Activated T-helper 1 cell treated with Interleukin-2 at 50 U/mL for 16 hours (primary cell): ENCODE measurements at places on chromosomes 11 and 22.

- DNase-seq, result peak; percentile 52
These were observed 17.5 kb downstream of the MACROD1 start for GRCh38 chr11:64148226-64148916.

GRCh38 chr11:123054301-123055065 lies 7.5 kb downstream of the HSPA8 start:
- no peak for DNase-seq

- DNase-seq, result no peak
These were observed 3.4 kb upstream of the NUDT8 start for GRCh38 chr11:67632982-67633755.

DNA sequence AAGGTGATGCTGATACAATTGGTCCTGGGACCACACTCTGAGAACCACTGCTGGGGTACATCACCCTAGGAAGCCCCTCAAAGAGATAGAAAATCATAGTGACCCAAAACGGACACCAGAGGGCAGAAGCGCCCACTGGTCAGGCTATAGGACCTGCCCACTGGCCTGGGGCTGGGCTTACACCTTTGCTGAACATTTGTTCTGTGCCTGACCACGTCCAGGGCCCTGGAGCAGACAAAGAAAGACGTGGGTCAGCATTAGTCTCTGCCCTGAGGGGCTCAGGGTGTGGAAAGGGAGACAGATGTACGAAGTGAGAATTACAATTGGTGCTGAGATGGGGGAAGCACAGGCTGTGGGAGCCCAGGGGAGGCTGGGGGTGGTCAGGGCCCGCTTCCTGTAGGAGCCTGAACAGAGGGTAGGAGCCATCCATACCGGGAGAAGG lies 14.4 kb upstream of the SERPINH1 start:
- no peak for DNase-seq

DNA sequence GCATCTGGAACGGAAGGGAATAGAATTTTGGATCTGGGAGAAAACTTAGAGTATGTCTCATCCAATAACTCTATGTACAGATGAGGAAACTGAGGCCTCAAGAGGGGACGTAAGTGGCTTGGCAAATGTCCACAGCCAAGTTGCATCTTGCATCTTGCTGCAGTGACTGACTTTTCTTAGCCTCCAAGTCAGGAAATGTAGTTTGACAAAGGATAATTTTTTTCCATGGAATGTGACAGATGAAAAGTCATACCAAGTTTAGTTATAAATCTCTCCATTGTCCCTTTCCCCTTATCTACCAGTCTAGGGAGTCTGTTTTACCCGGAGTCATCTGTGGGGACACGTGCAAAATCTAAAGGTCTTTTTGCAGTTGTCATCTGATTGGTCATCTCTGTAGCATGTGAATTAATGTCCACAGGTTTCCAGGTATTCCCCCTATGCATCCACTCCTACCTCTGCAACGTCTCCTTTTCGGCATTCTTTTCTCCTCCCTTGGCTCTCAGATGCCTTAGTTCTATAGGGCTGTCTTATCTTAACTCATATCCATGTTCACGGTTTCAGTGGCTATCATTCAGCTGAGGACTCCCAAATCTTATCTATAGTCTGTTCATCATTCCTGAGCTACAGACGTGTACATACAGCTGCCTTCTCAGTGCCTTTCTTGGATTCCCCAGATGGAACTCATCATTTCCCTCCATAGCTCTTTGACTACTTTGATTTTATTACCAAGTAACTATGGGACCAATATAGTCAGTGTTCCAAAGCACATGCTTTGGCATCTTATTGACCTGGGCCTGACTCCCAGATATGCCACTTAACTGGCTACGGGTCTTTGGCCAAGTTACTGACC lies 139.5 kb upstream of the TIMP3 start:
- DNase-seq, result no peak

- DNase-seq, result no peak
These were observed 11.6 kb downstream of the KMT5B start for GRCh38 chr11:68201492-68201891.

GRCh38 chr11:31845331-31845730 lies 34.2 kb upstream of the PAX6 start:
- DNase-seq, result no peak

GRCh38 chr22:25007444-25008106 lies 55.1 kb downstream of the KIAA1671 start:
- no peak for DNase-seq

DNA sequence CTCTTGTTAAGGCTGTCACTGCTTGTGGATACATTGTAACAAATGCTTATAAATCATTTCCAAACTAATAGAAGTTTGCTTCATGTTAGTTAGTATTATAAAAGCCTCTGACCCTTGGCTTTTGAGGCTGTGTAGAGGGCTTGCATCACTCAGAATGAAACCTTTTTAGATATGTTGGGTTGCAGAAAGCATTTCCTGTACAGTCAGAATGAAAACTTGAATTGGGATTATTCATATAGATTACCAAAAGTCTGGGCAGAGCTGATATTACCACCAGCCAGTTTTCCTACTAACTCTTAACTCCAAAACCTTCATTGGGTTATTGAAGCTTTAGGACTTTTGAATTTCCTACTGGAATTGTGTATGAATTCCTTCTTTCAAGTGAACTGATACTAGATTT lies 12.0 kb downstream of the KMT2A start:
- DNase-seq, result no peak

DNA sequence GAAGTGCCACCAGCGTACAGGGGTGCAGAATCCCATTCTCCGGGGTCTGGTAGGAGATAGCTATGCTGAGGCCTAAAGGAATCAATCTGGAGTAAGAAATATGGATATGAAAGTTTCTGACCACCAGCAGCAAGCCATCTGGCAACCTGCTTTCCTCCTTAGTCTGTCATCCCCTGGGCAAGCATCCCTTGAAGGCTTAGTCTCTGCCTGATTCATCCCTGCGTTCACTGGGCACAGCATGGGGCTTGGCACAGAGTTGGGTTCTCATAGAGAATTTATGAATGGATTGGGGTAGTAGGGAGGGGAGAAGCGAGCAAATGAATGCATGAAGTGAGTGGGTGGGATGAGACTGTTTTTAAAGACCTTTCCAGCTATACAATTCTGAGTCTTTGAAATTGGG lies 85.8 kb upstream of the NARS2 start:
- DNase-seq, result no peak

DNA sequence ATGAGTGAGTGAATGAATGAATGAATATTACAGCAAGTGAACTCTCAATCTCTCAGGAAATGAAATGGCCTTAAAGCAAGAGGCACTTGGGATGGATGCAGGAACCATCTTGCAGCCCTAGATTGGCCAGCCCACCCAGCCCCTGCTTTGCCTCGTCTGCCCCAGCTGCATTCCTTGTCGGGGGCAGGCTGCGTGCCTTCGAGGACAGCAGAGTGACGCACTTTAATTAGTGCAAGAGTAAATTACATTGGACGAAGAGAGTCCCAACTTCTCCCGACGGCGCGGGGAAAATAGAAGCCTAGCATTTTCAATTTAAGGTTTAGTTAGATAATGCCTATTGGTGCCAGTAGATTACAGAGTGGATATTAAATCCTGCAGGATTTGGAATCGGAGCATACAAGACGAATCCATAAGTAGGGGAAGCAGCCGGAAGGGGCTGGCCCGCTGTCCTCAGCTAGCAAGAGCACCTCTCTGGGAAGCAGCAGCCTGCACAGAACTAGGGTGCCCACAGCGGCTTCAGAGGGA lies 33.8 kb downstream of the TRIM29 start:
- no peak for DNase-seq

DNA sequence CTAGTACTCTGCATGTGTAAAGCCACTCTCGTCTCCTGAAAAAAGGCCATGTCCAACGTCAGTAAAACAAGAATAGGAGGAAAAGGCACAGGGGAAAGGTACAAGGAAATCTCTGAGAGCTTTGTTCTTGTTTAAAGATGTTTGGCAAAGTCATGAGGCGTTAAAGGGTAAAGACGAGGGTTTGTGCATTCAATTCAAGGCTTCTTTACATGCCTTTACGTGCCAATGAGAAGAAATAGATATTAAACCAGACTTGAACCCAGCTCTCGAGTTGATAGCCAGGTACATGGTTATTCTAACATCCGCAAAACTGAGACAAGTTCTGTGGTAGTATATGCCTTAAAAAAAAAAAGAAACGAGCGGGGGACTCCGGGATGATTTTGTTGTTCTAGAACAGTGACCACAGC lies 704 bp upstream of the CFL1 start:
- DNase-seq, result no peak

- no peak for DNase-seq
These were observed 273.9 kb downstream of the SBF2 start for GRCh38 chr11:10019906-10020682.

DNA sequence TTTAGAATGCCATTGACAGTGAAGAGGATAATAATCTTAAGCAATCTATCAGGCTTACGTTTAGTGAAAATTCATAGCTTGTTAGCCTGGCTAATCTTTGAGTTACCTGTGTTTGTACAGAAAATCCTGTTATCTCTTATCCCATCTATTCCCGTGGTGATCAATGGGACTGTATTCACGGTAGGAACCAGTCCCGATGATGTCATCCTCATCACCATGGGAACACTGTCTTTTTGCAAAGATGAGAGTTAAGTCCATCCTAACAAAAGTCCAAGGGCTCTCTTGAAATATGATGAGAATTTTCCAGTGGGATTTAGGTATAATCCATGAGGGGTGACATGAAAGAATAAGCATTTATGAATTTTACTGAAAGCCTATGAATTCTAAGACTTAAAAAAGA lies 762.2 kb downstream of the ETS1 start:
- no peak for DNase-seq

DNA sequence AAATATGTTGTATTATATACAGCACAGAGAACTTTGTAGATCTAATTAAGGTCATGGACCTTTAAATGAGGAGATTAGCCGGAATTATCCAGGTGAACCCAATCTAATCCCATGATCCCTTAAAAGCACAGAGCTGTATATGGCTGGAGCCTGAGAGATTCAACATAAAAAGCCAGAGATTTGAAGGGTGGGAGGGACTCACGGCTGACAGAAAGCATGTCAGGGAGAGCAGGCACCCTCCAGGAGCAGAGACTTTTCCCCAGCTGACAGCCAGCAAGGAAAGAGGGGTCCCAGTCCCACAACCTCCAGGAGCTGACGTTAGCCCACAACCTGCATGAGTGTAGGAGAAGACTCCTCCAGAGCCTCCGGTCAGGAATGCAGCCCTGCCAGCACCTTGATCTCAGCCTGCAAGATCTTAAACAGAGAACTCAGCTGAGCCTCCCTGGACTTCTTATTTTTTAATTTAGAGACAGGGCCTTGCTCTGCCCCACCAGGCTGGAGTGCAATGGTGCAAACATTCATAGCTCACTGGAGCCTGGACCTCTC lies 20.0 kb upstream of the ADA2 start:
- DNase-seq, result no peak

- DNase-seq, result no peak
These were observed at the start of gene CNGA4 for GRCh38 chr11:6238902-6239301. Gene CNGA4 (plus strand): TSS chr11:6239089. CDS start chr11:6239207, 118 bp downstream.

GRCh38 chr11:102957953-102958352 lies 2.4 kb upstream of the MMP13 start:
- no peak for DNase-seq

GRCh38 chr11:74538680-74539079 lies 45.2 kb upstream of the LIPT2 start:
- no peak for DNase-seq
